ENCODE measurements at places on chromosomes 1 and 21.

GRCh38 chr1:49337251-49337650, 560.6 kb upstream of the BEND5 start:
- no peak for DNase-seq

DNA sequence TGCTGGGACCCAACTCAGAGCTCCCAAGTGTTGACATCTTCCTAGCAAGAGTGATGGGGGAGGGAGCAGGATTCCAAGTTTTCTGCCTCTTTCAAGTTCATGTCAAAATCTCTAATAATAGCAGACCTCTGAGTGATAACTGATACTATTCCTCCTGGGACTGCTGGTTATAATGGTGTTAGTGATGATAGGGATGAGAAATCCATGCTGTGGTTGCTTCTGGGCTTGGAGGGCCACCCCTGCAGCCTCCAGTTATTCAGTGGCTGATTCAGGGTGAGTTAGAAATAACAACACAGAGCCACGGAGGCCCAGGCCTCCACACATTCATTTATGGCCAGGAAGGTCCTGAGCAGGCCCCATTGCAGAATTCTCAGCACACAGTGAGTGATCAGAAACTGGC, 40.6 kb upstream of the ARTN start:
- no peak for DNase-seq

DNA sequence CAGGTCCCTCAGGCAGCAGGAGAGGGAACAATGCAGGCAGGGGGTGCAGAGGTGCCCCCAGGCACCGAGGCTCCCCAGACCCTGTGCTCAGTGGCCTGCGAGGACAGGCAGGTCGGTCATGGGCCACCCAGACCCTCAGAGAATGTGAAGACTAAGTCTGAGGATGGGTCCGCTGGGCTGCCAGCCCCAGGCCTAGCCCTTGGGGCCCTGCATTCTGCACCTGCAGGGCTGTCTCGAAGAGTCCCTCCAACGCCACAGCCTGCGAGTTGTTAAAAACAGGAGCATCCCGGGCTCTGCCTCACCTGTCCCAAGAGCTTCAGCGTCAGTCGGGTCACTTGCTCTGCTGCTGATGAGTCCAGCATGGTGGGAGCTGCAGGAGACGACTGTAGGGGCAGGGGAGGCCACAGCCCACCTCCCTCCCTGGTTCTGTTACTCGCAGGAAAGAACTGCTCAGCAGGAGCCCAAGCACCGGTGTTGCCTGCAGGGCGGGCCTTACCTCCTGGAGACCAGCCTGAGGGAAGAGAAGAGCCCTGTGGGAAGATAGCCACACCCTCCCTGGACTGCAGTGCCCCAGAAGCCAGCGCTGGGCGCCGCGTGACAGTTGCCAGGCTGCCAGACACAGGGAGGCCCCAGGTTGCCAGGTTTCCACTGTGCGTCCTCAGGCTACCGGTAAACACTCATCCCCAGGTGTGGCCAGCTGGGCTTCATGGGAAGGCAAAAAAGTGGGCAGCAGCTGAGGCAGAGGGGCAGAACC, 5.8 kb downstream of the C21orf58 start:
- DNase-seq = no peak

DNA sequence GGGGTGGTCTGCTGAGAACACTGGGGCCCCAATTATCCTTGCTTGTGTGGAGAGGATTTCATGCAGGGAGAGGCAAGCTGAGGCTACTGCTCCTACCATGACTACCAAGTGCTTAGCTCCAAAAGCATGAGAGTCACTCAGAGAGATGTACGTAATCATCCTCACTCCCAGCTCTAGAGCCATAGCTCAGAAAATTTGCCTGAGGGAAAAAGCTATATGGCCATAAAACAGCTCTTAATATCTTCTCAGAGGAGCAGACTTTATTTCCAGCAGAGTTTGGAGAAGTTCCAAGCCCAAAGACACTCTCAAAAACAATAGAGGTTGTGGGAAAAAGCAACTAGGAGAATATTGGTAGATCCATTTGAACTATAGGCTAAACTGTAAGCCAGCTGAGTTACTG, 106.4 kb upstream of the PBX1 start:
- no peak for DNase-seq

DNA sequence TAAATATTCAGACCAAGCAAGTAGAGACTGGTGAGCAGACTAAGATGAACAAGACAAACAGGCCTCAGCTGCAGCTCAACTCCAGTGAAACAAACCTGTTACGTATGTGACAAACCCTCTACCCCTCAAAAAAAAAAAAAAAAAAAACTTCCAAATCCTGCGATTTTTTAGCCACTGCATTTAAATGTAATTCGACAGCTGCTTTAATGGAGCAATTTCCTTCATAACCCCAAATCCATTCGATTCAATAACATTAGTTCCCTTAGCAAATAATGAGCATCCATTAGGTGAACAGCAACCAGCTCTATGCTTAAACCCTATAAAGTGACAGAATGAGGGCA, 31.1 kb downstream of the SIPA1L2 start:
- DNase-seq = no peak

- no peak for DNase-seq
Measured at GRCh38 chr1:193538003-193538354, 351.6 kb upstream of the B3GALT2 start.

GRCh38 chr21:36034211-36034913, 26.0 kb downstream of the SETD4 start:
- no peak for DNase-seq

GRCh38 chr21:19507682-19508260, 1104.2 kb upstream of the TMPRSS15 start:
- DNase-seq = no peak

- DNase-seq = no peak
Measured at GRCh38 chr1:9653491-9654050, 2.0 kb downstream of the PIK3CD start.

DNA sequence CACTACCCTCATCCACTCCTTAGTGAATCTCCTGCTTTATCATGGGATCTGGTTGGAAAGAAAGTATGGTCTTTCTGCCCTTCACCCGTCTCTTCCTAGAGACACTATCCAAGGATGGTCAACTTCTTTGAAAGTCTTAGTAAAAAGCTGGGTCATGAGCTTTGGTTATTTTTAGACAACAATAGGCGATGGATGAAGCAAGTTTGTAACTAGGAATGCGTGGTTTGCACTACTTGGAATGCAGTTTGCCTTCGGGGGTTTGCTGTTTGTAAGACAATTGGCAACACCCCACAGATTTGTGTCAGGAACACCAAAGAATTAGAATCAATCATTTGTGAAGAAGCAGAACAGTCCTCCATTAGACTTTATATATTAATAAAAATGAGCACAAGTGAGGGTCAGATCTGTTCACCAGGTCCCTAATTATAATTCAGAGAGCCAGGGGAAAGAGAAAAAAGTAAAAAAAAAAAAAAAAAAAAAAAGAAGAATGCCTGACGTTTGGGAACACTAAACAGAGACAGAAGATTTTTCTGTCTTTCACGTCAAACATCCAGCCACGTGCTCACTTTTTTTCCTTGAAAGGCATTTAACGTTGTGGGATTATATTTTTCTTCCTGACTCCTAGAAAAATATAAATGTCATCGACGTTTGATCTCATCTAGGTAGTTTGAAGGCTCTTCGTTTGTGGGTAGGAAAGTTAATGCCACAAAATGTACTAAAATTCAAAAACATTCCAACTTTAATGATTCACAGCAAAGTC, 60.7 kb upstream of the BTG3 start:
- DNase-seq = no peak

DNA sequence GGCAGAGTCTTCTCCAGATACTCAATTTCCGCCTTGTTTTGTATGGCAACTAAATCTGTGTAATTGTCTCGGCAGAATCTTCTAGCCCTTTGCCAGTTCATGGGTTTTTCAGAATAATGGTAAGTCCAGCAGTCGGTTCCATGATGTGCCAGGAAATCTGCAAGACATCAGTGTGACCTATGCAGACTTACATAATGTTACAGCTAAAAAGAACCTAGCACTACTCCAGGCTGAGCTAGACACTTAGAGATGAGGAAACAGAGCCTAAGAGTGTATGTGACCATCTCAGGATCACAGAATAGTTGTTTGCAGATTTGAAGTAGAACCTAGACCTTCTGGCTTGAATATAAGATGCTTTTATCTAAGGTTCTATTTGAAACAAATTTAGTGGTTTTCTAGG, 2.8 kb downstream of the SELL start:
- no peak for DNase-seq
